Tracheal epithelial cell (primary cell): ENCODE measurements at places on chromosomes 7 and 10. TPM values are rescaled to one million over a fixed set of nuclear protein-coding genes. Genes with fewer than 3 reads are reported as not detected.

Gene ITIH2
- total RNA-seq, result not detected in 2 replicates

Gene FXYD4
- total RNA-seq, result not detected in 2 replicates

Gene CYP2C19
- total RNA-seq, result 0.21 TPM in 1 of 2 replicates, not detected in the other

Gene DKK1
- total RNA-seq, result 11.9 and 13.5 TPM in 2 replicates

Gene GPR15LG
- 3.4 TPM in 2 replicates for total RNA-seq

Gene ASZ1
- not detected in 2 replicates for total RNA-seq

Gene ITIH5
- total RNA-seq, result under 0.01 and 0.21 TPM in 2 replicates

Gene ZC3HAV1
- 15.4 and 20.5 TPM in 2 replicates for total RNA-seq

Gene ZNF503
- total RNA-seq, result 4.8 and 6.0 TPM in 2 replicates

Gene JAKMIP3
- not detected in 2 replicates for total RNA-seq

Gene SAP25
- total RNA-seq, result not detected in 2 replicates

Gene CTTNBP2
- total RNA-seq, result 0.72 and 1.1 TPM in 2 replicates

Gene SSC4D
- total RNA-seq, result 0.64 and 5.3 TPM in 2 replicates

Gene ZPBP
- total RNA-seq, result not detected in 2 replicates
